ENCODE measurements at places on chromosomes 1 and 21.

- DNase-seq: no peak
These were observed 13.5 kb downstream of the ATP1A2 start for GRCh38 chr1:160129046-160129445.

DNA sequence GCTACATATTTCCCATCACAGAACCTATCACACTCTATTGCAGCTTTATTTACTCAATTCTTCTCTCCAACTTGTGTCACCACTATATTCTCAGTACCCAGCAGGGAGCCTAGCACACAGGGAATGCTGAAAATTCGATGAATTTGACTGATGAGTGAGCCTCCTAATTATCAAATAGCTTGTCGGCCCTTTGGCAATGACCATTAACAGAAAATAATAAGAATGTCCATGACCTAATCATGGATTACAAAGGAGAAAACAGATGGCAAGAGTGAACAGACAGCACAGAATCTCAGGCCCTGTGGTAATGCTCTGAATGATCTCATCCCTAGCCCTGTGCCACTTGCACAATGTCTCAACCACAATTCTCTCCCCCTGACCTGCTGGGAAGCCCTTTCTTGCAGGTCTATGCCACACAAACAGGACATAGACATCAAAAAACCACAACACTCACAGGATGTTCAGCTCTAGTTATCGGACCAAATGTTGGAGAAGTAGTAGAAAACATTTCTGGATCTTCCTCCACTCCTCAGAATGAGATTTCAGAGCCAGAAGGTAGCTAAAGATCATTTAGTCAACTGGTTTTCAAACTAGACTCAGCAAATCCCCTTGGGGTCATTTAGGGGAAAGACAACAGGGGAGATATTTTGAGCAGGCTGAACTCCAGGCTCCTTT lies 68.4 kb downstream of the LUZP1 start:
- no peak for DNase-seq

DNA sequence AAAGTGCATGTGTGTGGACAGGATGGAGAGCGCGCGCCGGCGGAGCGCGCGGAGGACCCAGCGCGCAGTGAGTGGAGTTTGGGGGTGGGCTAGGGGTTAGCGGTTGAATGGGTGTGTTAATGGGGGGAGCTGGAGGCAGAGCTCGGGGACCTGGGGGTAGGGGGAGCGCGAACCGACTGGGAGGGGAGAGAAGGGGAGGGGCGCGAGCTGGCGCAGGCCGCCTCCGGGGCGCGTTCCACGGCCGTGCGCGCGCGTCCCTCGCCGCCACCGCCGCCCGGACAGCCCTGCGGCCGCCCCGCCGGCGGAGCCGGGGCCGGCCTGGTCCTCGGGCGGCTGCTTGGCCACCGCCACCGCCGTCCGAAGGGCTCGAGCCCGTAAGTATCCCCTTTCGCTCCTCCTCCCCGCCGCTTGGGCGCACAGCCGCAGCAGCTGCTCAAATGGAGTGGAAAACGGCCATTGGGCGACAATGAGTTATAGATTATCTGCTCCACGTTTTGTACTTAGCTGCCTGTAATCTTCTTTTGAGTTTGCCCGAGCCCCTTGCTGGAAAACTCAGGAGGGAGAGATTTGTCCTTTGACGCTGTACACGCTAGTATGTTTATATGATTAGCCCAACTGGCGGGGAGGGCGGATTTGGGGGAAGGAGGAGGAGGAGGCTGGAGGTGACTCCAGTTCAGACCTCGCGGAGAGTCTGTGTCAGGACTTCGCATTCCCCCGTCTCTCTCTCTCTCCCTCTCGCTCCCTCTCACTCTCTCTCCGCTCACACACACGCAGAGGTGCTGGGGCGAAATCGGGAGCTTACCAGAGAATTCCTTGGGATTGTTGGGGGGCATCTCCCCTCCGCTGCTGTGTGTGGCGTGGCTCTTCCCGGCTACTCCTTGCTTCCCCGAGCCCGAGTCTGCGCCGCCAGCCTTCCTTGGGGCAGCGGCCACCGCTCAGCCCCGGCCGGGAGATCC lies at the start of gene ADGRL2:
ADGRL2 (plus strand) TSS at position 240 of the 956 bp plus-strand sequence. CDS start 36,051 bp downstream, outside the sequence.
- DNase-seq: peak; percentile 88

GRCh38 chr1:111672331-111672730 lies 52.7 kb downstream of the RAP1A start:
- no peak for DNase-seq

- DNase-seq: no peak
These were observed 2.5 kb upstream of the TNFRSF18 start for GRCh38 chr1:1208713-1209433.

GRCh38 chr1:8347635-8348034 lies 29.7 kb downstream of the SLC45A1 start:
- DNase-seq: no peak

GRCh38 chr1:30670240-30671060 lies 52.9 kb downstream of the MATN1 start:
- DNase-seq: no peak

DNA sequence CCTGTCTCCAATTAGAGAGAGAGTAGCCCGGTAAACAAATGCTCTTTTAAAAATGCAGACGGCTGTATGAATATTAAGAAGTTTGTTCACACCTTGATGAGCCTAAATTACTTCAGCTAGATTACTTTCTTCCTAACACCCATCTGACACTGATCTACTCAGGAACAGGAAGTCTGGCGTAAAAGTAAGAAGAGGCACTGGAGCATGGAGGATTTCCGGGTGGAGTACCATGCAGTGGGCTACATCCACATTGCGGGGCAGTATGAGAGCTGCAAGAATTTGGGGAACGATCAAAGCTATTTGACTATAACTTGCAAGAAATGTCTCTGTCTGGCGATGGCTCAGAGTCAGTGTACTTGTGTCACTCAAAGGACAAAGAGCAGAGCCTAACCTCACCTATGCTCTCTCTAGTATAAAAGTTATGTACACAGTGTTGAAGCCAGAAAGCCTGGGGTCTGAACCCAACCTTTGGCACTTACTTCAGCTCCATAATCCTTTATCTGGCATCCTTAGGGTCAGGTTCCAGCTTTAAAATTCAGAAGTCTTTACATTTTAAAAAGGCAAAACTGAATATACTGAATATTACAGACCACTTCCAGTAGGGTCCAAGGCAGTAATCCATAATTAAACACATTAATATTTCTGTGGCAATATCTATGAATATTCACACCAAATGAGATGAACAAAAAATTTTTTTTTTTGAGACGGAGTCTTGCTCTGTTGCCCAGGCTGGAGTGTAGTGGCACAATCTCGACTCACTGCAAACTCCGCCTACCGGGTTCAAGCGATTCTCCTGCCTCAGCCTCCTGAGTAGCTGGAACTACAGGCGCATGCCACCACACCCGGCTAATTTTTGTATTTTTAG lies 7.9 kb upstream of the GNPAT start:
- no peak for DNase-seq

DNA sequence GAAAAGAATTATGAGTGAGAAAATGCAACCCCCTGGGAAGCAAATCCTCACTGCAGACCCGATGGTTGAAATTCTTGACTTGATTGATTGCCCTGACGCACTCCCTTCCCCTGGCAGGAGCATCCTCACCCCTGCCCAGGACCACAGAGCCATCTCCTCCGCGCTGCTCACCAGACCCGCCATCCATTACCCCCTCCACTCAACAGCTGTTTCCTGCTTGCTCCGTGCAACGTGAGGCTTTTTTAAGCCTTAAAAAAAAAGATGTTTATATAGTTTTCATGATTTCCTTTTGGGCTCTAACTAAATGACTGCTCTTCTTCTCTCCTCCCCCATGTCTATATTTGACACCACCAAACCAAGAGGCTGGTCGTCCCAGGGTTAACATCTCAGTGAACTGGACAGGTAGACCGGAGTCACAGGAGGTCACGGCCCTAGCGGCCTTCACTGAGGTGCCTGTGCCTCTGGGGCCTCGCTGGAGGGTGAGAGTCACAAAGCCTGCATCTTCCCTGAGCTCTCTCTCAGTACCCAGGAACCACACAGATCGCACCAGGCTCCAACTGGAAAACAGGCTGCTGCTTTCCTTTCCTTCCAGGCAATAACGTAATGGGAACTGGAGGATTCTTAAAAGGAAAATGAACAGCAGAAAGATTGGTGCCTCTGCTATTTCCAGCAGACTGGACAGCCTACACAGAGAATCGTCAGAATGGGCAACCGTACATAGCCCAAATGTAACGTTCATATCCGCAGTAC lies 49.8 kb downstream of the ZBTB18 start:
- DNase-seq: no peak

GRCh38 chr1:203567596-203567995 lies 59.0 kb upstream of the ATP2B4 start:
- no peak for DNase-seq

- no peak for DNase-seq
These were observed 457.0 kb upstream of the PROX1 start for GRCh38 chr1:213530611-213531320.

DNA sequence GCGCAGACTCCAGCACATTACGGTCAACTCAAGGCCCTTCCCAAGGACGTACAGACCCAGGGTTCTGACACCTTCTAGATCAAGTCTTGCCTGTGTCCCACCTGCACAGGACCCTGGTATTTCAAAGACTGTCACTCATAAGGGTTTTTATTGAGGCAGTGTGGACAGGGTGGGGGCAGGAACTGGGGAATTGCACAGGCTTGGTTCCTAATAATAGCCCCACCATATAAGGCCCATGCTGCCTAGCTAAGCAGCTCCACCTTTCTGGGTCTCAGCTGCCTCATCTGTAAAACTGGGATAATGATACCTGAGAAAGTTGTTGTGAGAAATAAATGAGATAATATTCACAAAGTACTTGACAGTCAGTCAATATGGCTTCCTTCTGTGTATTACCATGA lies 55.3 kb upstream of the PUM1 start:
- DNase-seq: no peak

DNA sequence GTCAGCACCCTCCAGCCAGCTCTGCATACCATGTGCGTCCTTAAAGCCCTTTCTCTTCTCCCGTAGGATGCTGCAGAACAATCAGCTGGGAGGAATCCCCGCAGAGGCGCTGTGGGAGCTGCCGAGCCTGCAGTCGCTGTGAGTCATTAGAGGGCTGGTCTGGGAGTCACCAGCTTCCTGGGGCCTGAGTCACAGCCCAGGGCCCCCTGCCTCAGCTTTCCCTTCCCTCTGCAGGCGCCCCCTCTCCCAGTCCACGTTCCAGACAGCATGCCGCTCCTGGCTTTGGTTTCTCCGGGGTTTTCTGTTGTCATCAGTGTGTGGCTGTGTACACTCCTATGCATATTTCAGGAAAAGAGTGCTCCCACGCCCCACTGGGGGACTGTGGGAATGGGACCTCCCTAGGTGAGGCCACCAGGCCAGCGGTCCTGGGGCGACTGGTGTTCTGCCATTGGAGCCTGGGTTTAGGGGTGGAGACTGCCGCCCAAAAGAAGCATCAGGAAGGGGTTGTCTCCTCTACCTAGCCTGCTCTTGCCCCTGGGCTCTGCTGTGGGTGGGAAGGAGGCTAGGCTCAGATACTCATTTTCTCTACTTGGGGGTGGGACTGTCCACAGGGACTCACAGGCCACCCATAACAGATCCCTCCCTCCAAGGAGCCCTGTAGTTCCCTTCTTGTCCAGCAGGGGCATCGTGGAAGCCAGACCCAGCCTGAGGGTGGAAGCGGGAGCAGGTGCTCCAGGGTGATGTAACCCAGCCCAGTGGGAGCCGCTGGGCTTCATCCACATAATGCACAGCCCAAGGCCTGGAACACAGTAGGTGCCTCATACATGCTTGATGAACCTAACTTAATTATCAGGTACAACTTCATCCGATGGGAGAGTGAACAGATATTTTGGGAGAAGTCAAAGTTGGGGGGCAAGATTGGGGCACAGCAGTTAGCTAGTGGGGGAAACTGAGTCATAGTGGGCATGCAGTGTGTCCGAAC lies 42.5 kb downstream of the LGR6 start:
- peak; percentile 90 for DNase-seq

DNA sequence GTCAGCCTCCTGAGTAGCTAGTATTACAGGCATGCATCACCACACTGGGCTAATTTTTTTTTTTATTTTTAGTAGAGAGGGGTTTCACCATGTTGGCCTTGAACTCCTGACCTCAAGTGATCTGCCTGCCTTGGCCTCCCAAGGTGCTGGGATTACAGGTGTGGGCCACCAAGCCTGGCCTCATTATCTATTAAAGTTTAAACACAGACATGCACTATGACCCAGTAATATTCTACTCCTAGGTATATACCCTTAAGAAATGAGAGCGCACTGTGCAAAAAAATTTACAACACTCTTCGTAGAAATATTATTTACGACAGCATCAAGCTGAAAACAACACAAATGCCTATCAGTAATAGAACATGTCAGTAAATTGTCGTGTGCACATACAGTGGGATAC lies 18.6 kb upstream of the SH2D1B start:
- DNase-seq: no peak

GRCh38 chr21:45642122-45642813 lies 1.3 kb upstream of the PCBP3 start:
- DNase-seq: no peak

- no peak for DNase-seq
These were observed 19.2 kb downstream of the ETV3 start for GRCh38 chr1:157119008-157119407.

DNA sequence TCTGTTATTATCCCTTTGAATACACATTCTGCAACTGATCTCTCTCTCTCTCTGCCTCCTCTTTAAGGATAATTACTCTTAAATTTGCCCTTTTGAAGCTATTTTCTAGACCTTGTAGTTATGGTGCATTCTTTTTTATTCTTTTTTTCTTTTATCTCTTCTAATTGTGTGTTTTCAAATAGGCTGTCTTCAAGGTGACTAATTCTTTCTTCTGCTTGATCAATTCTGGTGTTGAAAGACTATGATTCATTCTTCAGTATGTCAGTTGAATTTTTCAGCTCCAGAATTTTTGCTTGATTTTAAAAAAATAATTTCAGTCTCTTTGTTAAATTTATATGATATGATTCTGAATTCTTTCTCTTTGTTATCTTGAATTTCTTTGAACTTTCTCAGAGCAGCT lies 95.6 kb upstream of the GPR52 start:
- DNase-seq: no peak

DNA sequence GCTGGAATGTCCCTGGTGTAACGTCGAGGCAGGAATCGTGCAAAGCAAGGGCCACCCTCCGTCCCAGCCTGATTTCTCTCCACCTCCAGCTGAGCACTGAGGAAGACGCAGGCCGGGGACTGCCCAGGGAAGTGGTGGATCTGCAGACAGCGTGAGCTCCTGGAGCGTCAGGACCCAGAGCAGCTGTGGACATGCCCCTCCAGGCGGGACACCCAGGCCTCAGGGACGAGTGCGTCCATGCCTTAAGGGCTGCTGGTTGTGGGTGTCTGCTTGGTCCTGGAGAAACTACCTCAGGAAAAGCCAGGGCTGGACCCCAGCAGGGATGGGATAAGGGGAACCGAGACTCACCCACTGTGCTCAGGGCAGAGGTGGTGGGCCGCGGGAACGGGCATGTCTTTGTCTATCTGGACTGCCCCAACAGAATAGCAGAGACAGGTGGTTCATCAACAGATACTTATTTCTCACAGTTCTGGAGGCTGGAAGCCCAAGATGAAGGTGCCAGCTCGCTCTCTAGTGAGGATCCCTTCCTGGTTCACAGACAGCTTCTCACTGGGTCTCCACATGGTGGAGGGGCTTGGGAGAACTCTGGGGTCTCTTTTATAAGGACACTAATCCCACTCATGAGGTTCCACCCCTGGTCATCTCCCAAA lies 5.8 kb upstream of the MMEL1 start:
- no peak for DNase-seq

Data from amniotic stem cell (primary cell).